Motor neuron (in vitro differentiated cells): ENCODE measurements at places on chromosomes 3 and 15.

DNA sequence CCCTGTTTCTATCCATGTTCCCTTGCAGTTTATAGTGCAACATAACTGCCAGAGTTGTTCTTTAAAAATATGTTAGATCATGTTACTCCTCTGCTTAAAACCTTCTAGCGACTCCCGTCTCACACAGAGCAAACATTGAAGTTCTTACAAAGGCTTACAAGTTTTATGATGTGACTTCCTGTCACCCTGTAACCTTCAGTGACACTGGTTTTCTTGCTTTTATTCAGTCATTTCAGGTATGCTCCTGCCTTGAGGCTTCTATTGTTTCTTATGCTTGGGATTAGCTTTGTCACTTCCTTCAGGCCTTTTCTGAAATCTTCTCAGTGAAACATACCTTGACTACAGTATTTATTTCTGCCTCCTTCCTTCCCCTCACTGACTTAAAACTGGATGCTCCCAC lies 252.1 kb downstream of the DOCK3 start:
- peak; percentile 41 for ATAC-seq

- no peak for ATAC-seq
Measured at GRCh38 chr15:48447657-48448056, 116.4 kb downstream of the DUT start.

GRCh38 chr3:122497425-122497824 lies 17.3 kb downstream of the KPNA1 start:
- peak; percentile 87 for ATAC-seq

- ATAC-seq: peak; percentile 4
Measured at GRCh38 chr15:71565631-71566160, 244.7 kb upstream of the NR2E3 start.

GRCh38 chr15:90735923-90736322 lies 18.8 kb downstream of the BLM start:
- ATAC-seq: no peak

- ATAC-seq: no peak
Measured at GRCh38 chr3:66738625-66739365, 238.0 kb upstream of the LRIG1 start.

- ATAC-seq: no peak
Measured at GRCh38 chr15:66747886-66748707, 46.1 kb downstream of the SMAD6 start.
